ENCODE measurements at places on chromosomes 11 and 22.

DNA sequence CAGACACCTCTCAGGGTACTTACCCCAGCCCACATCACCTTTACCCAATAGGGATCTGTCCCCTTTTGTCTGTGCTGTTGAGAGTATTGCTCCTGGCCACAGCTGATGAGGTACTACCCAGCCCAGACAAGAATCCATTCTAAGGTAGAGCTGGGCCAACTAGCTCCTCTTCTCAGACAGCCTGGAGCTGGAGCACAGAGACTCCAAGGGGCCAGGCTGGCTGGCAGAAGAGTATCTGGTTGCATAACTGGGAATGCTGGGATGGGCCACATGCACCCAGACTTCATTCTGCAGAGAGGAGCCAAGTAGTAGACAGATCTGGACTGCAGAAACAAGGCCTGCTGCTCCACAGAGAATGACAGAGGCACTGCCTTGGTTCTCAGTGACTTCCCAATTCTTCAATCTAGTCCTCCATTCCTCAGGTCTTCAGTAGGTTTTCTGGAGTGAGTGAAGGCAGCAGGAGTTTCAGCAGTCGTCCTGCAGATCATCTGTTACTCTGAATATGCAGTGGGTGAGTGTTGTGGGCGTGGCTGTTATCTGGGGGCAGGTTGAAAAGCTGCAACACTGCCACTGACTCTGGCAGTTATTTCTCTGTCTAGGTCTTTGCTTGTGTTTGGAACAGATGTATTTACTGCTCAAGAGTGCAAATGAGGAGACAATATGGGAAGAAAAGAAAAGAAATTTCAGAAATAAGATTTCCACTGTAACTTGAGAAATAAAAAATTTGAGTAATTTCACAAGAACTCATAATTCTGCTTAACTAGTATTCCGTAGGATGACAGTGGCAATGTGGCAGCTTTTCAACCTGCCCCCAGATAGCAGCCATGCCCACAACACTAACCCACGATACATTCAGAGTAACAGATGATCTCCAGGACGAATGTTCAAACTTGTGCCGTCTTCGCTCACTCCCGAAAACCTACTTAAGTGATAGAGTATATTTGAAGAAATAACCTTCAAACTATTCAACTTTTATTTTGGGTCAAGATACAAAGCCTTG is 34.9 kb downstream of the MAPK1 start:
- DNase-seq, result no peak

DNA sequence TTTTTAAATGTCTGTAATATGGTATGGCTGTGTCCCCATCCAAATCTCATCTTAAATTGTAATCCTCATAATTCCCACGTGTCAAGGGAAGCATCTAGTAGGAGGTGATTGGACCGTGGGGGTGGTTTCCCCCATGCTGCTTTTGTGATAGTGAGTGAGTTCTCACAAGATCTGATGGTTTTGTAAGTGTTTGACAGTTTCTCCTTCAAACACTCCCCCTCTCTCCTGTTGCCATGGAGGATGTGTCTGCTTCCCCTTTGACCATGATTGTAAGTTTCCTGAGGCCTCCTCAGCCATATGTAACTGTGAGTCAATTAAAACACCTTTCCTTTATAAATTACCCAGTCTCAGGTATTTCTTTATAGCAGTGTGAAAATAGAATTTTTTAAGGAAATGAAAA is 31.1 kb upstream of the CD44 start:
- DNase-seq, result no peak

GRCh38 chr11:132541794-132542193 is 990.5 kb downstream of the OPCML start:
- no peak for DNase-seq

DNA sequence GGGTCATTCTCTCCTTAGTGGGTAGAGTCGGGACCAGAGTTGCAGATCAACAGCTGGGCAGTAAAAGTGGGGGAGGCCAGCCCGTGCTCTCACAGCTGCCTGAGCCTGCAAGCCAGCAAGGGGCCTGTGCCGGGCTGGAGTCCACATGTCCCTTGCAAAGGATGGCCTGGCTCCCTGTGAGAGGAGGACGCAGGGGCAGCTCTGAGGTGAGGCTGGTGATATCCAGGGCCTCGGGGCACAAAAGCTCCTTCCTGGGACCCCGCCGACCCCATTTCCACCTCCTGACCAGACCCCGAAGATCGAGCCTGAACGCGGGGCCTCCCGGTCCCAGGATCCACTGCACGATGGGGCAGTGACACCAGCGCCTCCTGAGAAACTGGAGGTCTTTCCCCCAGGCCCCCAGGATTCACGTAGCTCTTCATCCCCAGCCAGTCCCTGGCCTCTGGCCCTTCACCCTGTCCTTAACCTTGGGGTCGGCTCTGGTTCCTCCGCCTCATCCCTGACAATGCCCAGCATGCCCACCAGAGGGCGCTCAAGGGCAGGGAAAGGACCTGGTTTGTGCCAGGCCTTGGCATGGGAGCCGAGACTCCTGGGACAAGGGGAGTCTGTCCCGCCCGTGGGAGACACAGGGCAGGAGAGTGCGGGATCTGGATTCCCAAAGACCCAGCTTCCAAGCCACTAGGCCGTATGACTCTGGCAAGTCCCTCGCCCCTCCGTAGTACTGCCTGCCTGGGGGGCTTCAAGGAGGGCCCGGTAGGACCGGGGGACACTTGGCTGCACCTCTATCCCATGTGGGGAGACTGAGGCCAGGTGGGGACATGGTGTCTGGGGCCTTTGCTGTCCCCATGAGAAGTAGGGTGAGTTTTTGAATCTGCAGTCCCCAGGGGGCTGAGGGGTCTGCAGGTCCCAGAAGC is 17.8 kb upstream of the WNT7B start:
- DNase-seq, result peak; percentile 79

DNA sequence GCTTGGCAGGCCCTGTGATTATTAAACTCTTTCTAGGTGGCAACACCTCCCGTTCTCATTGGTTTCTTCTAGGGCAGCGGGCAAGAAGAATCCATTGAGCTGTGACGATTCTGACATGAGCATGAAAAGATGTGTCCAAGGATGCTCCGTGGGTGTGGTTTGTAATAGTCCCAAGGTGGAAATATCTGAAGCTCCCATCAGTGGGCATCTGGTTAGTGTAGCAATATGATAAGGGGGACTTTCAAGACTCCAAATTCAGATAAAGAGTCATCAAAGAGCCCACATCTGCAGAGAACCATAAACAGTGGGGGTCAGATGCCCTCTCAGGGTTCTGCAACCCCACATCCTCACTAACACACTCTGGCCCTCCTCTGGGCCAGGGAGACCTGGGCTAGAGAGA is 42.6 kb downstream of the TST start:
- no peak for DNase-seq
